Fibroblast of lung (primary cell): ENCODE measurements at places on chromosomes 1 and 21. TPM values are rescaled to one million over a fixed set of nuclear protein-coding genes. Genes with fewer than 3 reads are reported as not detected.

CNIH3 gene
- 15.7 and 28.1 TPM in 2 replicates for total RNA-seq

RPE65 gene
- not detected in 2 replicates for total RNA-seq

PTGER3 gene
- total RNA-seq: 0.51 and 1.5 TPM in 2 replicates

ACBD6 gene
- total RNA-seq: 63.4 and 72.4 TPM in 2 replicates

FMO5 gene
- 1.3 and 2.8 TPM in 2 replicates for total RNA-seq

FCRL2 gene
- total RNA-seq: not detected in 2 replicates

SEC16B gene
- 1.0 and 3.1 TPM in 2 replicates for total RNA-seq

FCGR3B gene
- not detected in 2 replicates for total RNA-seq

KCNJ9 gene
- under 0.01 TPM in 2 replicates for total RNA-seq

MAN1C1 gene
- total RNA-seq: 14.6 and 17.7 TPM in 2 replicates

KLHDC9 gene
- total RNA-seq: 0.77 and 3.0 TPM in 2 replicates

DNA sequence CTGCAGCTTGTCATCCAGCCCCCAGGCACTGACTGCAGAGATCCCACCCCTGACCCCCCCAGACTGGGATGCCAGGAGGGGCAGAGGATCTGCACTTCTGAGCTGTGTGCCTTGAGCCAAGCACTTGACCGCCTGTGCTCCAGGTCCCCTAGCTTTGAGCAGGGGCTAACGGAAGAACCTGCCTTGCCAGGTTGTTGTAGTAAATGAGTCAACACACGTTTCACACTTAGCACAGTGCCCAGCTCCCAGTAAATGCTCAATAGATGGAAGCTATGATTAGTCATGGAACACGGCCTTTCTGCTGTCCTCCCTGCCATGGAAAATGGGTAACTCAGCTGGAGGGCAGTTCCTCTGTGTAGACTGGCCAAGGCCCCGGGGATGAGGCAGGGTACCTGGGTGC, 24.1 kb downstream of the IFFO2 start:
- no peak overlapping the region for H3K27ac ChIP-seq
- H3K4me1 ChIP-seq: peaks cover 22% of the 10 kb centered on the region
- DNase-seq: peak; percentile 67
- H3K27me3 ChIP-seq: no peaks in the 10 kb centered on the region

DNA sequence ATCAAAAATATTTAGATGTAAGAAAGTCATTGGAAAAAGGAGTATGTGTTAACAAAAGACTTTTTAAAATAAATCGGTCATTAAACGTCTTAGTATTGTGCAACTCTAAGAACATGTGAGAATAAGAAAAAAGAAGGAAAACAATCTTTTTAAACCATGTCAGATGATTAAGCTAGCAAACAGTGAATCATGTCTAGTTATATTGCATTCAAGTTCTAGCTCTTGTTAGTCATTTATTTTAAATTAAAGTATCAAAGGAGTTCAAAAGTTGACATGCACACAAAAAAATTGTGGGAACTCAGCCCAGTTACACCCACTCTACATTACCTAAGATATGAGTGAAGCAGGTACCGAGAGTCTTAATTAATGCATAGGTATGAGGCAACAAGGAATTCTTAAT, 9.8 kb downstream of the FRRS1 start:
- no peaks in the 10 kb centered on the region for H3K27me3 ChIP-seq
- peak; percentile 81 for DNase-seq
- no peaks in the 10 kb centered on the region for H3K36me3 ChIP-seq
- H3K4me1 ChIP-seq: peaks cover 2% of the 10 kb centered on the region

DNA sequence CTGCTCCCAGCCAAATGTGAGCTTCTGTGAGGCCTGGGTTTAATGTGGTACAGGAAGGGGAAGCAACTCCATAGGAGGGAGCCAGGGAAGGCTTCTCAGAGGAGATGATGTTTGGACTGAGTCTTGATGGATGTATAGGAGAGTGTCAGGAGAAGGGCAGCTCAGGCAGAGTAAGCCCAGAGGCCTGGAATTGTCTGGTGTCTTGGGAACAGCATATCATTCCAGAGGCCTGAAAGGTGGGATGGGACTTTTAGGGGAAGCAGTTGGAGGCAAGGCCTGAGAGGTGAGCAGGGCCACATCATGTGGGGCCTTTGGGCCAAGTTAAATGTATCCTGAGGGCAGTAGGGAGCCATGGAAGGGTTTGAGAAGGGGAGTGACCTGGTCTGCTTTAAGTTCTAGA, 148.6 kb upstream of the WNT4 start:
- H3K4me3 ChIP-seq: no peak overlapping the region
- no peak overlapping the region for H3K27ac ChIP-seq
- H3K4me1 ChIP-seq: no peaks in the 10 kb centered on the region
- DNase-seq: no peak
- H3K36me3 ChIP-seq: no peaks in the 10 kb centered on the region

DNA sequence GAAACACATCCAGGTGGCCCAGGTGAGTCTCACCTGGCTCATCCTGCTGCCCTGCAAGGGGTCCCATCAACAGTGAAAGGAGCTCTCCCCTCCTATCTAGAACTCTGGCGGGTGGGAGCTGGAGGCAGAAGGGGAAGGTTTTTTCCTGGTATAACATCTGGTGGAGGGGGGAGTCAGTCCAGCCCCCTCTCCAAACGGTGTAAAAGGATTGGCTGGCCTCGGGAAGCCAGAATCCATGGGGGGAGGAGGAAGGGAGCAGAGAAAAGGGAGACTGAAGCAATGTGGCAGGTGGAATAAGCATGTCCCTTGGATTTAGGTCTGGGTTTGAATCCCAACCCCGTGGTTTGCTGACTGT, 1.2 kb upstream of the CAMK2N1 start:
- H3K4me1 ChIP-seq: peaks cover 7% of the 10 kb centered on the region
- DNase-seq: no peak
- no peaks in the 10 kb centered on the region for H3K36me3 ChIP-seq
- H3K4me3 ChIP-seq: peak overlapping the region; percentile 99
- H3K27me3 ChIP-seq: no peaks in the 10 kb centered on the region
- no peak overlapping the region for H3K27ac ChIP-seq

GRCh38 chr1:12400027-12400693, 170.3 kb downstream of the VPS13D start:
- H3K27me3 ChIP-seq: no peaks in the 10 kb centered on the region
- H3K4me1 ChIP-seq: no peaks in the 10 kb centered on the region
- H3K4me3 ChIP-seq: no peak overlapping the region
- no peak for DNase-seq
- no peak overlapping the region for H3K27ac ChIP-seq

DNA sequence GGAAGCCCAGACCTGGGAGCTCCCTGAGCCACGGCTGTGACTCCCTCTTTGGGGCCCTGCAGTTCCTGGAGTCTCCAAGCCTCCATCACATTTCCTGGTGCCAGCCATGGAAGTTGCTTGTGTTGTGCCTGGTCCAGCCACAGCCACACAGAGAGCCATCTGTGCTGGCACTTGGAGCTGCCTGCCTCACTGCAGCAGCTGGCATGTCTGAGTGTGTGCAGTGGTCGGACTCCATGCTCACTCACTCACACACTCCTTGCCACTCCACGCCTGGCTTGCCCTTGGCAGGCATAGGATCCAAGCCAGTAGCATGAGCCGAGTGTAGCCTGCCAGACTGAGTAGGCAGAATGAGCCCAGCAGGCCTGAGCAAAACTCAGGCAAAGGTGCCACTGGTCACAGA, 516.3 kb upstream of the BEND5 start:
- no peak overlapping the region for H3K27ac ChIP-seq
- H3K36me3 ChIP-seq: no peaks in the 10 kb centered on the region
- no peak overlapping the region for H3K4me3 ChIP-seq
- H3K4me1 ChIP-seq: no peaks in the 10 kb centered on the region
- no peak for DNase-seq

- H3K4me3 ChIP-seq: no peak overlapping the region
- H3K27me3 ChIP-seq: no peaks in the 10 kb centered on the region
- peaks cover 29% of the 10 kb centered on the region for H3K4me1 ChIP-seq
- peak overlapping the region; percentile 85 for H3K27ac ChIP-seq
- H3K36me3 ChIP-seq: no peaks in the 10 kb centered on the region
Observed at GRCh38 chr1:40383488-40384412, 10.2 kb downstream of the SMAP2 start.

DNA sequence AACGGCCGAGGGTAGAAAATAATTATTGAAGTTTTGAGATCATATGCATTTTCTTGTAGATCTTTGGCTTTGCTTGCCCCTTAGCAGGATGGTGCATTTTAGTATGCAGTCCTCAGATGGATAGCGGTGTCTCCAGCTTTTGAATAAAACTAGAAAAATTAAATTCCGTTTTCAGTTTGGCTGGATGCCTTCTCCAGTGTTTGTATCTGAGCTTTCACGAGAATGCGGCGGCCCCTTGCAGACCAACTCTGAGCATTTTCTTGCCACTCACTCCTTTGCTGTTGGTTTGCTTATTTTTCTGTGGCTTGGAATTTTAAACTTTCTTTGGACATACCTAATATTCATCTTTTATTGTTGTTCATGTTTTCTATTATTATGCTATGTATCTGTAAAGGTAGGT, 192.6 kb downstream of the NFIA start:
- no peak overlapping the region for H3K27ac ChIP-seq
- no peaks in the 10 kb centered on the region for H3K4me1 ChIP-seq
- no peaks in the 10 kb centered on the region for H3K36me3 ChIP-seq
- no peaks in the 10 kb centered on the region for H3K27me3 ChIP-seq
- no peak overlapping the region for H3K4me3 ChIP-seq
